Activated CD4-positive, alpha-beta T cell treated with anti-CD3 and anti-CD28 coated beads for 1 hour (primary cell): ENCODE measurements at places on chromosomes 2 and 18.

GRCh38 chr2:233084488-233084887, 24.3 kb downstream of the INPP5D start:
- no peak for DNase-seq

- no peak for DNase-seq
Measured at GRCh38 chr2:129909651-129910418, 69.6 kb upstream of the RAB6C start.

- no peak for DNase-seq
Measured at GRCh38 chr2:191514613-191515012, 163.3 kb upstream of the NABP1 start.

DNA sequence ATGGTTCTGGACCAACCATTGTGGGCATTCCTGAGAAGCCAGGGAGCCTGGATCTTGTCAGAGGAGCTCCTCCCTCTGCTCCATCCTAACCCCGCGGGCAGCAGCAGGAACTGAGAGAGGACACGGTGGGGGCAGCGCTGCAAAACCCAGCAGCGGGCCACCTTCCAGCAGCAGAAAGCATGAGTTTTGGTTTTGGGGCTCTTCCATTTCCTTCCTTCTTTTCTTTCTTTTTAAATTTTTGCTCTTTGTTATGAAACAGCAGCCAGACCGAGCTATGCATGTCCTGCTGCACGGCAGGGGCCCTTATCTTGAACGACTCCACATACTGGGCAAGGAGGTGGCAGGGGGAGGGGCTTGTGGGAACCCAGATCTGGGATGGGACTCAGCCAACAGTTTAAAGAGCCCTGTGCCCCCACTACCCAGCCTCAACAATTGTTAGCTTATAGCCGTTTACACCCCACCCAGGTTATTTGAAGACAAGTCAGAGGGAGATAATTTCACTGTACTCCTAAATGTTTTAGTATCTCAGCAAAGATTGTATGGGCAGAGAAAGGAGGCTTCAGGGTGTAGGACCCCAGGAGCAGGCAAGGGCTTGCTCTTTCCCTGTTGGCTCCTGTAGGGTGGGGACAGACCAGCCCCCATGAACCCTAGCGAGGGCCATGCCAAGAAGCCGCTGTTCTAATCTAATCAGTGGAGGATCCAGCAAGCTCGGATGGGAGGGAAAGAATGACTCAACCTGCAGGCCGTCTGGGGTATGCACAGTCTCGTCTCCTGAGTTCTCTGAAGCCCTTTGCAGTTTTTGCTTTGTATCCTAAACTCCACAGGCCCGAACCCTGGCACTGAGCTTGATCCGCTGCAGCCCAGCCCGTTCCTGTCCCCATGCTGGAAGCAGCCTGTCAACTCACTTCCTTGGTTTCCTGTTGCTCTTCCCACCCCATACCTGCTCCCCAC, 75.3 kb downstream of the LRRFIP1 start:
- no peak for DNase-seq

- DNase-seq = no peak
Measured at GRCh38 chr2:237099804-237100203, 14.1 kb downstream of the COPS8 start.

DNA sequence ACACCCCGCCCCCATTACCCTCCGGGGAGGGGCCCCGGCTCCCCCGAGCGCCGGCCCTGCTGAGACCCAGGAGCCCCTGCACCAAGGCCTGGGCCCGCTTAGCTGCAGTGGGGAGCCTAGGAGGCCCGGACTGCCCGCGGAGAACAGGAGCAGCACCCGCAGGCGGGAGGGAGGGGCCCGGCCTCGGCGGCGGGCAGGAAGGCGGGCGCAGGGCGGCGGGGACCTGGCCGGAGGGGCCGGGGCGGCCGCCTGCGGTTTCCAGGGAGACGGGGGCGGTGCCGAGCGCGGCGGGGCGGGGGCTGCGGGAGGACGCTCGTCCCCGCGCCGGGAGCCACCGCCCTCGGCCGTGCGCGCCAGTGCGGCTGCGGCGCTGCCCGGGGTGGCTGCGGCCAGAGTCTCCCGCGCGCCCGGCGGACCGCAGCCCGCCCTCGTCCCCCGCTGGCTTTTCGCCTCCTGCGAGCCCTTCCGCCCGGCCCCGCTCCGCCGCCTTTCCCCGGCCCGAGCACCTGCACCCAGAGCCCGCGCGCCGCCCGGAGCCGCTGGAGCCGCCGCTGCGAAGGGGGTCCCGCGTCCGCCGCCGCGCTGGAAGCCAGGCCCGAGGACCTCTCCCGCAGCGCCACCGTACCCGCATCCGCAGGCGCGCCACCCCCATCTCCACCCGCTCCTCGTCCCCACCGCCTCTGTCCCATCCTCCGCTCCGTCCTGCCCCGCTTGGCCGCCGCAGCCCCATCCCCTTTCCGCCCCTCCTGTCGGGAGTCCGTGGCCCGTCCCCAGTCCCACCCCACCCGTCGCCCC, 17.2 kb downstream of the GPC1 start:
- DNase-seq = no peak

GRCh38 chr2:148922776-148923475, 47.9 kb downstream of the KIF5C start:
- DNase-seq = no peak

DNA sequence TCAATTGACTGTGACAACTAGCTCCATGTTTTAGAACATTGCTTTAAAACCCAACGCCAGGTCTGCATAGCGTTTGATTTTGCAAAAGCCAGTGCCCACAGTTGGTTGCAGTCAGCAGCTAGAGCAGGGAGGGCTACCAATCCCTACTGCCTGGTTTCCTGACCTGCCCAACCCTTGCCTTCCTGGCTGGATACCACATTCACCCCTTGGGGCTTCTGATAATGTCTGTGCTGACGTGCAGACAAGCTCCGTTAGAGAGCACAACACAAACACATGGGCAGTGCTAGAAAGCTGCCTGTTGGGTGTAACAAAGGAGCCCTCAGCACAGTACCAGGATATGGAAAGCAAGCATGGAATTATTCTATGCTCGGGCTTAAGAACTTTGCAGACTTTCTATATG, 71.4 kb upstream of the THSD7B start:
- no peak for DNase-seq

- no peak for DNase-seq
Measured at GRCh38 chr2:149360106-149360505, 29.7 kb downstream of the LYPD6 start.

DNA sequence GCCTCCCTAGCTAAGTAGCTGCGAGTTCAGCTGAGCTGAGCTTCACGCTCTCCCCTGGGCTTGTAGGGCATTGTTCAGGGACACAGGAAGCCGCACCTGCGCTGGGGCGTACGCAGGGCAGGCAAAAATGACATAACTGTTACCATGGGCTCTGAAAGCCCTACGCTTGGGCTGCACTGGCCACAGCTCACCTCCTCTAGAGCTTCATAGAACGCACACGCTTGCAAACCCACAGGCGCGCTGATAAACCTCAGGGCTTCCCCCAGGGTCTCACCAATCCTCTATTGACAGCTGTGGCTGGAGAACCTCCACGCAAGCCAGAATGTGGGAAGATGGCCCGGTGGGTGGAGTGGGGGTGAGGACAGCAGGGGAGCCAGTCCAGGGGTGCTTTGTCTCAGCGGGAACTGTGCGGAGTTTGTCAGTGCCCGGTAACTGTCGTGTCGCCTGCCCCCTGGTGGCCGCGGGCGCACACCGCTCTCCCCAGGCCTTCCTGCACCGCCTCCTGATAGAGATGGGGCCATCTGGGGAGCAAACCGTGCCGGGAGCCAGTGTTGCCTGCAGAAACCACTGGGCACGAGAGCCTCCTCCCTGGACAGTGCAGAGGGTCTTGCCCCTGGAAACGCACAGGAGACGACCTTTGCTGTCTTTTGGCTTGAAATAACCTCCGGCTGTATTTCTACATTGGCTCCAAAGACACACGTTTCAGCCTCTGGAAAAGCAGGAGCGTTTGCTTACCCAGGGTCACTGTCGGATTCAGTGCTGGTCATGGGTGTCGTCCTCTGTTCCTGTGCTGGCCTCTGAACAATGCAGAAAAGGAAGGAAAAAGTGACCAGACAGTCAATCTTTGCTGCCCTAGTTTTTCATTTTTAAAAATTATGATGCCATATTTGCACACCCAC, 17.0 kb upstream of the CIDEA start:
- DNase-seq = peak; percentile 41

- DNase-seq = no peak
Measured at GRCh38 chr2:241546771-241547498, 11.6 kb upstream of the BOK start.

DNA sequence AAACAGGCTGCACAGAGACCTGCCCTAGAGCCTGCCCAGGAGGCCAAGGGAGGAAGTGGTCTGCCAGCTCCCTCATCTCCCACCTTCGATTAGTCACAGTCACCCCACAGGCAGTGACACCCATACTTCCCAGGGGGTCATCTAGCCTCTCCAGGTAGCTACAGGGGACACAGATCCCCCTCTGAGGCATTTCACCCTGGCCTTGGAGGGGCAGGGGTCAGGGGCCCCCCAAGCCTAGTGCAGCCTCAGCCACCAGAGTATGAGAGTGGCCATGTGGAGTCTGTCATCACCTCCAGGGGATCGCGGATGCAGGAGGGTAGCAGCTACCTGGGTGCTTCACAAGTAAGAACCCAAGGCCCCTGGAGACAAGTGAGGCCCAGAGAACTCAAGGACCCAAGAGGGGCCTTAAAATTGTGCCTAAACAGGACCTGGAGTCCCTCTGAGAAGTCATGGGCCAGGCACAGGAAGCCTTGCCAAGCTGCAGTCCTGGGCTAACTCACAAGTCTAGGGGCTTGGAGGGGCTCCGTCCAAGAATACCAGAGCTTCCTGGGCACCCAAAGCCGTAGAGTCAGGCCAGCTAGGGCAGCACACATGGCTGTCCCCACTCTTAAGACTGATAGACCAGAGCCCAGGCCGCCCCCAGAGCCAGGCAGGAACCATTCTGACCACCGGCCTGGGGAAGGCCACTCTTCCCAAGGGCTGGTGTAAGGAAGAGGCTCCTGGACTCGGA, 354.3 kb upstream of the ID2 start:
- DNase-seq = no peak

DNA sequence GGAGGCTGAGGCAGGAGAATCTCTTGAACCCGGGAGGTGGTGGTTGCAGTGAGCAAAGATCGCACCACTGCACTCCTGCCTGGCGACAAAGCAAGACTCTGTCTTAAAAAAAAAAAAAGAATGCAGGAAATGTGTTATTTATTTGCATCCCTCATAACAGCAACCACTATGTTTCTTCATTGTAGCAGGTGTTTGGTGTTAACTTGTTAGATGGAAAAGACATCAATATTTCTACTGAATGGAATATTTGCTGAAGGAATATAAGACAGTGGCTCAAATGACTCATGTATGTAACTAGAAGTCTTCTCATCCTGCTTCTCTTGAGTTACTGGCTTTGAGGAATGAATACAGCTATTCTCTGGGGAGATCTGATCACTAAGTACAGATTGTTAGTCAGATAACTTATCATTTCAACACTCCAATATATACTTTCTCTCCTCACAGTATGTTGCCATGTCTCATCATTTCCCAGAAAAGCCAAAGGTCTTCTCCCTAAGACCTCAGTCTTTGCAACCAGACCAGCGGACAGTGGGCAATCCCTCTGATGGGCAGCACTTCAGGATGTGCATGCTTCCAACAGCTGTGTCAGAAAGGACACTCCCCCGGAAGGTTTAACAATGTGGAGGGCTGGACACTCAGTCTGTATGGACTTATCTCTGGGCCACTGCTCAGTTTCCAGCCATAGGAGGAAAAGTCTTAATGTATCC, 104.4 kb upstream of the STK17B start:
- DNase-seq = no peak

DNA sequence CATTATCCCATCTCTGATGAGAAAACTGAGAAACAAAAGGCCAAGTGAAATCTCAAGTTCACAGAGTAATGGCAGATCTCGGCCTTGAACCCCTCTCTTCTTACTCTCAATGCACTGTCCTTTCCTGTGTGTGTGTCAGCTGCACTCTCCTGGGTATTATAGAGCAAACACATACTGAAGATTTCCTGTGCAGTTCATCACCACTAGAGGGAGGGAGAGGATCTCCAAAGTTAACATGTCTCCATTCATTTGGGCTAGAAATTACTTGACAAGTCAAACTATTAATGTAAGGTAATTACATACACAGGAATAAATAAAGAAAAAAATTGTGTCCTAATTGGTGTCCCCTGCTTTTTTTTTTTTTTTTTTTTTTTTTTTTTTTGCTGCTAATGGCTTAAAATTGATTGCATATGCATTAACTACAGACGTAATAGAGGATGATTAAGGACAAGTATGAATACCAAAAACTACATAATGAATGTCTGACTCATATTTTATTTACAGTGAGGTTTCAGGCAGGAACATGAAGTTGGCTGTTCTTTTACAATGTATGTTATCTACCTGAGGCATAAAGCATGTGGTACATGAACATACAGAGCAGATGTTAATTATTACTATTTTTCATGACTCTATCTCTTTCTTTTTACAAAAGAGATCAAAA, 269.2 kb downstream of the NYAP2 start:
- DNase-seq = no peak

DNA sequence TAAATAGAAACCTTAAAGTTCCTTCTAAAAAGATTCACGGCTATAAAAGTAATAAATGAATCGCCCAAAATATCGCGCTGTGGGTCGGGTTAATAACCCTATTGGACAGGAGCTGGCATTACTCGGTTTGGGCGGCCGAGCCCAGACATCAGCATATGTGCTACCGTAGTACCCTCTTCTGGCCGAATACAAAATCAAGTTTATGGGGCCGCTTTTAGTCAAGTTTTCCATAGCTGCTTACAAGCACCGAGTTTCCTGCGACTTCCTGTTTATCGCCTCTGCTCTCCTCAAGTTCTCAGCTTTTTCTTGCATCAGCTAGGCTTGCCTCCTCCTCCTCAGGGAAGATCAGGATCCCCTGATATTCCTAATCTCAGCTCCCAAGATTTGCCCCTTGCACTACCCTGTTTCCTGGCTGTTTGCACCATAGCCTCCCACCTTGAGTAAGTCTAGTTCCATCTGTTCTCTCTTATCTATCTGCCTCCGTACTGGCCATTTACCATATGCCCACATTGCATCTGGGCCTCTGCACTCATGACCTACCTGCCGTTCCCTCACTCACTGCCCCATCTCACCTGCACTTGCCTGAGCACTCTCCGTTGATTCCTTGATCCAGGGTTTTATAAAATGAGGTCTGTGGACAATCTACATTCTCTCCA, 56.1 kb downstream of the SLC35F5 start:
- DNase-seq = no peak

DNA sequence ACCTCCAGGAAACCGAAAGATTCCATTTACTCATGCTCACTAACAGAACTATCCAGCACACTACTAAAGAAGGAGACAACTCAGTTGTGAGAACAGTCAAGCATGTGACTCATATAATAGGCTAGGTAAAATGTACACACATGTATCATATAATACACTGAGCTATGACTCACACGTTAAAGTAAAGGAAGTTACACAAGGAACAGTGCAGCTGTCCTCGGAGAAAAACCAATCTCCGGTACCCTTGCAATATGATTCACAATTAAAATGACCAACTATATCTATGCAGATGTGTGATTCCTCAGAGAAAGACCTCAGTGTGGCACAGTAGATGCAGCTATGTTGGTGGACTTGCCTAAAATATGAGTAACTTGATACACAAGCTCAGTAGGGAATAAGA, 76.5 kb downstream of the STRN start:
- DNase-seq = no peak
